D721Med (cell line): ENCODE measurements at places on chromosomes 2 and 18.

DNA sequence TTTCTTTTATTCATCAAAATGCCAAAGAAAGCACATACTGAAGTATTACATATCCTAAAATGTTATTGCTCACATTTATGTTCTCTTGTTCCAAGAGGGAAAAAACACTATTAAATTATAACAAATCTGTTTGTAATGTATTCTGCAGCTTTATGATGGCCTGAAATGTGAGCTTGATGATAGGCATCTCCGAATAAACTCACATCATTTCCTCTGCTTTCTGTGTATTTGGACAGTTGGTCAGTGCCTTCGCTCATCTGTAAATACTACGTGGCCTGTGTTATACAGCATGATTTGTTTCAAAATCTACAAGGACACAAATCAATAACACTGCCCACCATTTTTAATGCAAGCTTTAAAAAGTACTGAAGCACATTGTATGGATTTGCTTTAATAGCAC lies 672.8 kb upstream of the SYT4 start:
- DNase-seq: no peak

GRCh38 chr18:68532328-68532885 lies 182.5 kb downstream of the TMX3 start:
- no peak for DNase-seq

DNA sequence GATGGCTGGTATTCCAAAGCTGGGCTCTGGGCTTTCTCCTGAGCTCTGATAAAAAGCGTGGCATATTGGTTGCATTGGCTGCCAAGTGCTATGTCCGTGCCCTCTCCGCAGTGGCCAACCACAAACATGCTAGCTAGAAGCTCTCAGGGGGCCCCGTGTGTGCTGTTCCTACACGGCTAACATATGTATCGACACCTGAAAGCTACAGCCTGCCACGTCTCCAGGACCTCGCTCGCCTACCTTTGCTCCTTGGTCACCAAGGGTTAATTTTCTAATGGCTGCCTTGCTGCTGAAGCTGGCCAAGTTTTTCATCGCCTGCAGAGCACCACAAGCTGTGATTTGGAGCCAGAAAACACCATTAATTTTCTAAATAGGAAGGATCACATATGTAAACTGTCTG lies 888.4 kb downstream of the BCL11A start:
- DNase-seq: no peak

- DNase-seq: no peak
These were observed 16.5 kb downstream of the USP34 start for GRCh38 chr2:61454383-61454782.

- no peak for DNase-seq
These were observed 56.3 kb downstream of the GLI2 start for GRCh38 chr2:120791962-120792297.
